AG20443 (cell line): ENCODE measurements at places on chromosomes 1 and 21.

DNA sequence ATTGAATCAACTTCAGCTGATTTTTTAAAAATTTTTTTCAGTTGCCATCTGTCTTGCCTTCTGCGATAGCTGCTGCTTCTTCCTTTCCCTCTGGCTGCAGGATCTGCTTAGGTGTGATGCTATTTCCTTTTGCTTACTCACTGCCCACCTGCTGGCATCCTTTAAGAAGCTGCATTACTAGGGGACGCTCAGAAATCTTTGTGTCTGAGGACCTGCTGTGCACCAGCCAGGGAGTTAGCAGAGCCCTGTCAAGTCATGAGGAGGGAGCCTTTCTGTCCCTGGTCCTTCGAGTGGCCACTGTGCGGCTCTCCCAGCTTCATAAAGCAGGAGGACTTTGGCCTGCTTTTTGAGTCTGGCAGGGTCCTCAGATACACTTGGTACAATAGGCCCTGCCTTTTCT, 327.8 kb downstream of the USH2A start:
- no peak for DNase-seq

GRCh38 chr1:110091791-110092190, 20.5 kb upstream of the UBL4B start:
- DNase-seq = no peak

- no peak for DNase-seq
These were observed 116.0 kb downstream of the NOS1AP start for GRCh38 chr1:162185314-162186025.

DNA sequence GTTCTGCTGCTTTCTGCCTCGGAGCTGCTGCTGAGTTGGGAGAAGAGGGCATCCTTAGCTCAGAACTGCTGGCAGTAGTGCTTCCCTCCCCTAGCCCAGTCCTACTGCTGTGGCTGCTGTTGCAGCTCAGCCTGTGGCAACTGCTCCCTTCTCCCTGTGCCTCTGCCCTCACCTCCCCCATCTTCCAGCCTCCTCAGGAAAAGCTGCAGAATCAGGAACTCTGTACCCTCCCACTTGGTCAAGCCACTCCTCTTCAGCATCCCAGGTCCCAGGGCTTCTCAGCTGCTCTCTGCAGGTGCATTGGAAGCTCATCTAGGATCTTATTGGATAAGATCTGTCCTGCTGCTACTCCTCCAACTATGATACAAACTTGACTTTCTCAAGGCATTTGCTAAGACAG, 316.7 kb downstream of the BRINP2 start:
- no peak for DNase-seq

GRCh38 chr1:54338464-54338863, 67.7 kb downstream of the SSBP3 start:
- DNase-seq = no peak
